ENCODE measurements at places on chromosomes 5 and 9.

DNA sequence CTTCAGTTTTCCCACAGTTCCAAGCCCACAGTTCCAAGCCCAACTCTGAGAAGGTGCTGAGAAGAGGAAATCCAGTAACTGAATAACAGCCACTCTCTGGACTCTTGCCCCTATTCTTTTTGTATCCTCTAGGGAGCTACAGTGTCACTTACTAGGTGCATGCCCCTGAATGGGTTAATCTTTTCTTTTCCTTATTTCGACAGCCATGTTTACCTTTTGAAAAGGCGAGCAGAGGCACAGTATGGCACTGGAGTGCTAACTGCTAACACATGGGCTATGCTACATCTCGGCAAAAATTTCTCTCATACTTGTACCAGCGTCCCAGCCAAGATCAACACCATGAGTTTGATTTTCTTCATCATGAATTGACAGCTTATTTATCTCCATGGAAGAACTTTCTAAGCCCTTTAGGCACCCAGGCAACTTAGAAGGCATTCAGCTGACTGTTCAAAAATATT is 222.6 kb downstream of the EBF1 start:
- no peak for DNase-seq

GRCh38 chr9:27460226-27461023 is 63.7 kb upstream of the IFNK start:
- DNase-seq: no peak

- no peak for DNase-seq
Observed at GRCh38 chr5:74063346-74063745, 437.4 kb downstream of the ARHGEF28 start.

DNA sequence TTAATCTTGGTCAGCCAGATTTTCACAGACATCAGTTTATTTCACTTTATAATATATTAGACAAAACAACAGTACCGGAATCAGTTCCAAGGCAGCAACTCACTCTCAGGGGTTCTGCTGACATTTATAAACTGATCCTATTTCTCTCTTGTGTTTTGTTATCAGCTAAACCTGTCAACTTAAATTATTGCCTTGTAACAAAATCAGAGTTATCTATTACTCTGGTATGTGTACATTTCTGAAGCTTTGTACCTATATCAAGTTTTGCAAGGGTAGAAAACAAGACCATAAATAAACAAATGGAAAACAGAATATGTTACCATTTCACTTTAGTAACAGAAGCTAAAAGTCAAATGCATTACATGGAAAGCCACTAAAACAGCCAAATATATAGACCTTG is 122.1 kb downstream of the SIL1 start:
- no peak for DNase-seq

GRCh38 chr5:53434541-53434940 is 45.9 kb upstream of the FST start:
- DNase-seq: no peak

GRCh38 chr5:172866802-172867748 is 33.0 kb downstream of the ERGIC1 start:
- DNase-seq: no peak

GRCh38 chr5:132883261-132883834 is 9.9 kb downstream of the LEAP2 start:
- DNase-seq: no peak

- DNase-seq: no peak
Observed at GRCh38 chr5:35242702-35243258, 12.5 kb upstream of the PRLR start.

DNA sequence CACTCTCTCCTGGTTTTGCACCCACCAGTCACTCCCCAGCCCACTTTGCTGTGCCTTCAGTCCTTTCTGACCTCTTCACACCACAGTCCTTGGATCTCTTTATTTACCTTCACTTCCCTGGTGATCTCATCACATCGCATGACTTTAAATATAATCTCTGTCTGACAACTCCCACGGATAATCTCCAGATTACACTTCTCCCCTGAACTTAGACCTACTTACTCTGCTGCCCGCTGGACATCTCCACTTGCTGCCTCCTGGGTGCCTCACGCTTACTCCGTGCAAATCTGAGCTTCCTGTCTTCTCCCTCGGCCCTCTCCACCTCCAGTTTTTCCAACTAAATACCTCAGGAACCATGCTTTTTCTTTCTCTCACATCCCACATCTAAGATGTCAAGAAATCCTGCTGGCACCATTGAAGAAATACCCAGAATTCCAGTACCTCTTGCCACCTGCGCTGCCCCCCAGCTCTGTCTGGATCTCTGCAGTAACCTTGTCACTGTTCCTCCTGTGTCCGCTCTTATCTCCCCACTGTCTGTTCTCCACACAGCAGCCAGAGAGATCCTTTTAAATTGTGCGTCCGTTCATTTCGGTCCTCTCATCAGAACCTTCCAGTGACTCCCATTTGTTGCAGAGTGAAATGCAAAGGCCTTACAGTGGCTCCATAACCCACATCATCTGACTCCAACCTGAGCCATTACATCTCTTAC is 9.3 kb downstream of the SFXN1 start:
- no peak for DNase-seq

DNA sequence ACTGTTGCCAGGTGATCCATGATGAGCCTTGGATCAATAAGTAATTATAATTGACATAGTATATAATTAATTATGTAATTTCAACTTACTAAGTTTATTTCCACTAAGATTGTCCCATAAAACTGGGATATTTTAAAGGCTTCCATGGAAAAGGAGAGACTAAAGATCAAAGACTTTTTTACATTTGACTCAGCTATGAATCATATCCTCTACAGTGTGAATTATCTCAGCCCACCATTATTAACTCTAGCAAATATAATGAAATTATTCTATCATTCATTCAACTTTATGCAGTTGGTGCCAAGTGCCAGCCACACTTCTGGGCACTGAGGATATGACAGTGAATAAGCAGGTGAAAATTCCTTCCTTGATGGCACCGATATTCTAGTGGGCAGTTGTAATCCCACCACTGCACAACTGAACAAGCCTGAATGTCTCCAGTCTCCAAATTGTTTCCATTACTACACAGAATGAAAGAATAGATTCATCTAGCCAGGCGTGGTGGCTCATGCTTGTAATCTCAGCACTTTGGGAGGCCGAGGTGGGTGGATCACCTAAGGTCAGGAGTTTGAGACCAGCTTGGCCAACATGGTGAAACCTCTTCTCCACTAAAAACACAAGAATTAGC is 21.9 kb upstream of the TXN start:
- DNase-seq: no peak

GRCh38 chr9:78021697-78022096 is 9.9 kb downstream of the GNAQ start:
- DNase-seq: no peak

DNA sequence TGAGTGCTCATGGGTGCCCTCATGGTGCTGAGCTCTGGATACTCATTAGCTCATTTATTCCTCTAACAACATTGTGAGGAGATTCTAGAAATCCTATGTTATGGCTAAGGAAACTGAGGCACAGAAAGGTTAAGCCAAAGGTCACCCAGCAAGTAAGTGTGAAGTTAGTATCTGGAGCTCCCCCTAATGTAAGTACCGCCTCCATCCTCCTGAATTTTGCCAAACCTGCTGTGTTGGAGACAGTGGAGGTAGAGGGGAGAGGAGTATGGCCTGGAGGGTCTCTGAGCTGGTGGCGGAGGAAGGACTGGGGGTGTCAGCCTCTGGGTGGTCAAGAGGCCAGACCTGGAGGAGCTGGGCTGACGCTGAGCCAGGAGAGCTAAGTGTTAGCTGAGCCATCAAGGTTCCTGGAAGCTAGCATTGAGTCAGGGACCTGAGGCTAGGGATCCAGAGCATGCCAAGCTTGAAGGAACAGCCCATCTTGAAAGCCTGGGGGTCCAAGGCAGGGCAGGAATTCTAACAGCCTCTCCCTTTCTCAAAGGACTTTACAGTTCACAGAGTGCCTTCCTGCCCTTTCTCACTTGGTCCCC is 114.8 kb downstream of the RGS3 start:
- DNase-seq: no peak

Measured in activated T-cell treated with anti-CD3 and anti-CD28 coated beads for 1 hour (primary cell).